Esophagus mucosa (tissue), 1 donor: ENCODE measurements at places on chromosomes 16 and 17.
A peak's percentile ranks its signal among the peaks of the same experiment; 100 is the strongest.

DNA sequence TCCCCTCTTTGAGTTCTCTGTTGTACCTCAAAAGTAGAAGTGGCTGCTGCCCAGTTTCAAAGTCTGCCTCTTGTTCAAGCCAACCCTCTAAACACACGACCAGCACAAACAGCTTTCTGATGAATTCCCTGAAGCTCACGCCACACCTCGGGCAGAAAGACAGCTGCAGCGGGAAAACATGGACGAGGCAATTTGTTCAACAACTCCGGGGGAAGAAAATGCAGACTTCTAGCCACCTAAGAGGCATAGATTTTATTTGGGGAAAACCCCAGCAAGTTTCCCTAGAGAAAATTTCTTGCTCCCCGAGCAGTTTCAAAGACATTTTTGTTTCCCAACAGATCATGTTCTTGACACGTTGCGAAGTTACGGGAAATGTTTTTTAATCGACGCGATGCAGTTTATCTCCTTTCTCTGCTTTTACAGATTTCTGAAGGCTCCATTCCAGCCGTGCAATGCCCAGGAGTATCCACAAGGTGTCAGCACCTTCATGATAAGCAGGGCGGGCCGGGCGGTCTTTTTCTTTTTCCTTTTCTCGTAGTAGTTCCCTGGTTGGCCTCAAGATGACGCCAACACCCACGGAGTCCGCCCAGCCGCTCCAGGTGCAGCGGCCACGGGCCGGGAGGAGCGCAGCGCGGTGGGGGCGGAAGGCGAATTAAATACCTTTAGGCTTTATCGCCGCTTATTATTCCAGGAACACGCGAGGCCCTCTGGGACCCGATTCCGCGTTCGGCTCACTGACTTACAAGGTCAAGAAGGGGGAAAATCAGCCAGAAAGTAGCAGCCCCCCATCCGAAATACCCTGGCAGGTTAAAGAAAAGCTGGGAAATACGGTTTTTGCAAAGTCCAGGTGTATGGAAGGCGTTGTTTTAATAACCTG is 2.9 kb upstream of the FOXC2 start:
- peak; percentile 97 for ATAC-seq

DNA sequence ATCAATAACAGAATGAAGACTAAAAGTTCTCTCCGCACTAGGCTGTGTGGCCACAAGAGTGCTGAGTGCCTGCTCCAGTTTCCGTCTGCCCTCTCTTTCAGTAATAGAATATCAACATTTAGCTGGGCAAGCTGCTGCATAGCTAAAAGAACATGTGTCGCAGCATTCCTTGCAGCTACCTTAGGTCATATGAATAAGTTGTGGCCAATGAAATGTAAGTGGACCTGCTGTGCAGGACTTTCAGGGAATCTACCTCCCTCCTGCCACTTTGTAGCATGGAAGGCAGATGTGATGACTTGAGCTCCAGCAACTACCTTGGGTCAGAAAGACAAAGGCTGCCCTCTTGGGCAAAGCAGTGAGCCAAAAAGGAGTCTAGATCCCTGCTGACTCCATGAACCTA is 25.4 kb downstream of the SLC39A11 start:
- peak; percentile 60 for ATAC-seq

DNA sequence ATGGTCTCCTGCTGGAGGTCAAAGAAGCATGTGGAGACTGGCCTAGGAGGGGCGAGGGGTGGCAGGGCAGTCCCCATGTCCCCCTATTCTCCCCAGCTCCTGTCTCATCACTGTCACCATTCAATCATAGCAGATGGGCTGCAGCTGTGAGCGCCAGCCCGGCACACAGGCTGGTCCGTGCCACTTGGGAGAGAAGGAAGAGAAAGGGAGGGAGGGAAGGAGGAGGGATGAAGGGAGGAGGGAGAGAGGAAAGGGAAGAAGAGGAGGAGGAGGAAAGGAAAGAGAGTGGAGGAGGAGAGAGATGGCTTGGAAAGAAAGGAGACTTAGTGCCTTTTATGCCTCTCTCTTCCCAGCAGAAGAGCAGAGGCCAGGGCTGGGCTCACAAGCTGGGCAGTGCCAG is 12.4 kb downstream of the NEUROD2 start:
- ATAC-seq, result no peak

- no peak for ATAC-seq
These were observed 28.7 kb downstream of the LGALS9 start for GRCh38 chr17:27659683-27660082.

DNA sequence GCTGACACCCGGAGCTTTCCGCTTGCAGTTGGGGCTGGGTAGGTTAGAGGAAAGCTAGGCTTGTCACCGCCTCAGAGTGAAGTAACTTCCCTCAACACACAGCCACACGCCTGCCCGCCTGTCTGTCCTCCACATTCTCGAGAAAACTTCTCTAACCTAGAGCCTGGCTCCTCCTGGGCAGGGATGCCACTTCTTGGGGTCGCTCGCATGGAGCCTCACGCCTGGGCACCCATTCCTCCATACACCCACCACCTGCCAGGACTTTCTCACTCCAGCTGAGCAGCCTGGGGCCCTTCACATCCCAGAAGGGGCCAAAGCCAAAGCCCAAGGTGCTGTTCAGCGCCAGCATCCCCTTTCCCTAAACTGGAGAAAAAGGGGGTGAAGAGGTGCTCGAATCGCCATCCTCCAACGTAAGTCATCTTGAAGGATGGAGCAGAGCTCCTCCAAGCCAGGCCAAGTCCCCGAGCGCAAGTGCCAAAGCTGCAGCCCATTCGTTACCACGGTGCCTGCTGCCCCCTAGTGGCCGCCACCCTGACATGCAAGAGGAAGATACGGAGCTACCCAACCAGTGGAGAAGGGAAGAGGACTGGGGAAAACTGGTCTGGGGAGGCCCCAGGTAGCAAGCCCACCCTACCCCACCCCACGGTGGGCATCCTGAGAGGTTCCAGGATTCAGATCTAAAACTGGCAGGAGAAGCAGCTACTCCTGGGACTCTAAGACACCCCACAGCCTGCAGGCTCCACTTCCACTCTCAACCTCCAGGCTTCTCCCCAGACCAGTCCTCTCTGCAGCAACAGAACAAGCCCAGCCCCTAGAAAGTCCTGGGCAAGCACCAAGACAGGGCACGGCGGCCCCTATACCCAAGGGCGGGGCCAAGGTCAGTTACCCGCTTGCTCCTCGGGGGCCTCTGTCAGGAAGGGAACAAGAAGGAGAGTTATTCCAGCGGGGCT is 63.1 kb downstream of the MYO18A start:
- ATAC-seq, result peak; percentile 49

- peak; percentile 18 for ATAC-seq
These were observed 22.4 kb downstream of the SOCS3 start for GRCh38 chr17:78337244-78338109.

DNA sequence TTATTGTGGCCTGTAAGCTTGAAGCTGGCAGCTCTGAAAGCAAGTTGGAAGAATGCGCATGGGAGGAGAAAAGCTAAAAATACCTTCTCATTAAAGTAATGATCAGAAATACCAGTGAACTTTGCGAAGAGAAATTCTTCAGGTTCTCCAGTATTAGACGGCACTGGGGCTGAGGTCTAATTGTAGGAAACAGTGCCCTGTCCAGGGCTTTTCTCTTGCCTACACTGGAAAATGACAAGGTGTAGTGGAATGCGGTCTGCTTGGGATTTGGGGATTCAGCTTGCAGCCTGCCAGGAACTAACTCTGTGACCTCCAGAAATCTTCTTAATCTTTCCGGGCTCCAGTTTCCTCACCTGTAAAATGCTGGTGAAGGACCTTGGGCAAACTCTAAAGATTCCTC is 53.3 kb upstream of the KCNJ16 start:
- ATAC-seq, result no peak
